ENCODE measurements at places on chromosomes 16 and 17.

GRCh38 chr17:18987862-18988545, 16.6 kb downstream of the FAM83G start:
- no peak for DNase-seq

DNA sequence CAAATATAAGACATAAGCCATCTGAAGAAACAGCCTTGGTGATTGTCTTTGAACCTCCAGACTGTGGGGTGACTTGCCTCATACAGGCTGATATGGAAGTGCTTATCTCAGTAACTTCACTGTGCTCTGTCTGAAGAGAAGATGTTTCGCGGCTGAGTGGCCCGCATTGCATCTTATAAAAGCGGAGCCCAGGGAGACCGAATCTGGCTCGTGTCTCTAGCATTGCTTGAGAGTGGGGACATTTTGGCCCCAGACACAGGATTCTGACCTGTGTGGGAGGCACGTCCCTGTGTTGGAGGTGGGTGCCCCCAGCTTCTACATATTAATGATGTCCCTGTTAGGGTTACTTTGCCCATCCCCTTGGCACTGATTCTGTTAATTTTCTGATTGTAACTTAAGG, 66.4 kb downstream of the METRNL start:
- DNase-seq: peak; percentile 0

- DNase-seq: no peak
Measured at GRCh38 chr17:48478224-48479013, 48.4 kb upstream of the SKAP1 start.

DNA sequence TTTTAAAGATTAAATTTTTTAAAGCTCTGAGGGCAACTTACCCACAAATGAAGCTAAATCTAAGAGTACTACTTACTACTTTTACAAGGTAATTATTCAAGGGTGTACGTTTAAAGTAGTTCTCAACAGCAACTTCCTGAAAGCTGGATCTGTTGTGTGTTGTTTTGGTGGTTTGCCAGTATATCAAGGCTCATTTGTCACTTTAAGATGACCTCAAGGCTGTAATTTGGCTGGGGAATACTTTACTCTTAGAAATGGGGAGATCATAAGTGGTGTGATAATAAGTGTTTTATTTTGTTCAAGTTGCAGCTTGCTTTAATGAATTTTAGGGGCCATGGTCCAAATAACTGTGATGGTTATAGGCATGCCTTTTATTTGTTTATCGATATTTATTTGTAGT, 30.4 kb downstream of the AP2B1 start:
- DNase-seq: no peak

GRCh38 chr17:8725881-8726876, 18.5 kb downstream of the CCDC42 start:
- DNase-seq: no peak

GRCh38 chr17:50184611-50185398, 16.6 kb downstream of the COL1A1 start:
- DNase-seq: peak; percentile 57

Measured in Ammon's horn (tissue), 1 donor.